Left ventricle myocardium inferior (tissue), 1 donor: ENCODE measurements at places on chromosomes 7 and 10.

GRCh38 chr7:118590107-118590506, 365.6 kb downstream of the ANKRD7 start:
- DNase-seq, result no peak

- peak; percentile 77 for DNase-seq
Observed at GRCh38 chr7:2019711-2020511, 212.8 kb downstream of the MAD1L1 start.

GRCh38 chr7:108374899-108375298, 81.3 kb downstream of the NRCAM start:
- no peak for DNase-seq

- DNase-seq, result no peak
Observed at GRCh38 chr7:99554939-99555338, 3.0 kb upstream of the FAM200A start.

DNA sequence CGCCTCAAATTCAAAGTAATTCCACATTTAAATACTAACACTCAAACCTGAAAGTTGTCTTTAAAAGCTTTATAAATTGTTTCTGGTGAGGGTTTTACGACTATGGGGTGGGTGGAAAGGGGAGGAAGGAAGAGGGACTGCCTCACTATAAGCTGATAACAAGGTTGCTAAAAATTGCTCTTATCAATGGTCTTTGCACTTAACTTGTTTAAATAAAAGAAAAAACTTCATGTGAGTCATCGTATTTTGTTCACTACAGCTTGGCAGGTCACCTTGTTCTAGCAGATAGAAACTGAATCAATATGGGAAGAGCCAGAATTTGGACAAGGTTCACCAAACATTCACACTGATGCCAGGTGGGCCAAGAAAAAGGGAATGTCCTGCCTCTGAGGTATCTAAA, 129.2 kb downstream of the TES start:
- no peak for DNase-seq

DNA sequence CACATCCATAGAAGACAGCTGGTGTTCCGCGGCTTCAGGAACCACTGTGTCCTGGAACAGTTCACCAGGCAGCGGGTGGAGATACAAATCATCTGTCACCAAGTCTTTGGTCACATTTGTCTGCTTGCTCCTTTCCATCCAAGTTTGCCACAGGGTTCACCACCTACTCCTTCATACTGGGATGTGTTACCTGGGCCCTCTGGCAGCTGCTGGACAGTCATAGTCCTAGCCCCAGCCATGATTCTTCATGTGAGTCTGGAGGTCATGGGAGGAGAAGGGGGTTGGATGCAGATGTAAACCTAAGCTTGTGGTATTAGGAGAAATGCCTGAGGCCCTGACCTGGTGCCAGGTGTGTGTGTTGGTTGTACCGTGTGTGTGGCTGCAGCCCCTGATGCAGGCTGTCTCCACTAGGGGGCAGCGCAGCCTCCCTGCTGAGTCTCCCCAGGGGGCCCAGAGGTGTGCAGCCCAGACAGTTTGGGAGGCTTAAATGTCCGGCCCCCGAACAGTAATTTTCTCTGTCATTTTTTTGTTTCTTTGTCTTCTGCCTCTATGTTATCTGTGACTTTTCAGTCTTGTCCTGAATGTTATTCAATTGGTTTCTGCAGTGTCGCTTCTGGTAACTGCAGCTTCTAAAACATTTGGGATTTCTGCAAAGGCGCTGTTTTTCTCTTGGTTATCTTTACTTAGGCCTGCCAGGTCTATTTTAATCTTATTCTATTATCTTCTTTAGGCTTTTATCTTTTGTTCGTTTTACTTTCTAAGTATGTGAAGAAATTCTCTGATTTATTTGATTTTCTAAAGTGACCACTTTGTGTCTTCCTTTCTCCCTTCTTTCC, 14.8 kb downstream of the NPS start:
- no peak for DNase-seq

GRCh38 chr10:126014309-126014708, 117.9 kb downstream of the FANK1 start:
- no peak for DNase-seq
